ENCODE measurements at places on chromosomes 6 and 20.
A peak's percentile ranks its signal among the peaks of the same experiment; 100 is the strongest.

DNA sequence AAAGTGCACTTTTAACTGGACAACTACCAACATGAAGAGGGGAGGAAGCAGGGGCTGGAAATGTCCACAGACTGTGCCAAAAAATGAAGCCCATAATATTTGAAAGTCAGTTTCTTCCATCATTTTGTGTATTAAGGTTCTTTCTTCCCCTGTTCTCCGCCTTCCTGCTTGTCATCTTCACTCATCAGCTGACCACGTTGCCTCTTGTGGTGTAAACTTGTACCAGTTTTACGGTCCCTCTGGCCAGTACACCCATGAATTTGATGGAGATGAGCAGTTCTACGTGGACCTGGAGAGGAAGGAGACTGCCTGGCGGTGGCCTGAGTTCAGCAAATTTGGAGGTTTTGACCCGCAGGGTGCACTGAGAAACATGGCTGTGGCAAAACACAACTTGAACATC is 3.9 kb downstream of the HLA-DQA1 start:
- DNase-seq, result no peak

- DNase-seq, result no peak
These were observed 14.5 kb downstream of the L3MBTL3 start for GRCh38 chr6:130032758-130033340.

- DNase-seq, result no peak
These were observed 24.9 kb downstream of the BLTP3A start for GRCh38 chr6:34816635-34817301.

DNA sequence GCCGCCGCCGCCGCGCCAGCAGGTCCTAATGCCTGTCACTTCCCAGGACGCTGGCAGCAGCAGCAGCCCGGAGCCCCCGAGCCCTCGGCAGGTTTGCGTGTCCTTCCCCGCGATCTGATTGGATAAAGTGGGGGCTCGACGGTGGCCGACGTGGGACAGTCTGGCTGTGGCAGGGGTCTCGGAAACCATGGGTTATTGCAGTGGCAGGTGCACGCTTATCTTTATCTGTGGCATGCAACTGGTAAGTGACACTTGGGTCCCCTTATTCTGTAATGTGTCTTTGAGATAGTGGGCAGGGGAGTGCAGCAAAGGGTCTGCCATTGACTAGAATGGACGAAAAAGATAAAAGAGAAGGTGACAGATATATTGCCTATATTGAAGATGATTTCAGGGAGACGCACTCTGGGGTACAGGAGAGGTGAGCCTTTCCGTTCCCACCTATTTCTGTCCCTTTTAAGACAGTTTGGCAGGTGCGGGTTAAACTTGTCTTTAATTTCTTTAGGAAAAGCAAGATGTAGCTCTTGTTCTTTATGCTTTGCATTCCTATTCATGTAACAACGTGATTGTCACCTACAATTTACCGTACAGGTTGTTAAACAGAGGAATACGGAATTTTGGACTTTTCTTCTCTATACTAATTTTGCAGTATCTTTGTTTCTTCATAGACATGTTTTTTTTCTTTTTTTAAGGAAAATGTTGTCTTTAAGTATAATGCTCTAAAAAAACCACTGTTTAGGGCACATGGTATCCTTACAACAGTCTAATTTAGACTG is 535 bp downstream of the NKAIN2 start:
- DNase-seq, result no peak

DNA sequence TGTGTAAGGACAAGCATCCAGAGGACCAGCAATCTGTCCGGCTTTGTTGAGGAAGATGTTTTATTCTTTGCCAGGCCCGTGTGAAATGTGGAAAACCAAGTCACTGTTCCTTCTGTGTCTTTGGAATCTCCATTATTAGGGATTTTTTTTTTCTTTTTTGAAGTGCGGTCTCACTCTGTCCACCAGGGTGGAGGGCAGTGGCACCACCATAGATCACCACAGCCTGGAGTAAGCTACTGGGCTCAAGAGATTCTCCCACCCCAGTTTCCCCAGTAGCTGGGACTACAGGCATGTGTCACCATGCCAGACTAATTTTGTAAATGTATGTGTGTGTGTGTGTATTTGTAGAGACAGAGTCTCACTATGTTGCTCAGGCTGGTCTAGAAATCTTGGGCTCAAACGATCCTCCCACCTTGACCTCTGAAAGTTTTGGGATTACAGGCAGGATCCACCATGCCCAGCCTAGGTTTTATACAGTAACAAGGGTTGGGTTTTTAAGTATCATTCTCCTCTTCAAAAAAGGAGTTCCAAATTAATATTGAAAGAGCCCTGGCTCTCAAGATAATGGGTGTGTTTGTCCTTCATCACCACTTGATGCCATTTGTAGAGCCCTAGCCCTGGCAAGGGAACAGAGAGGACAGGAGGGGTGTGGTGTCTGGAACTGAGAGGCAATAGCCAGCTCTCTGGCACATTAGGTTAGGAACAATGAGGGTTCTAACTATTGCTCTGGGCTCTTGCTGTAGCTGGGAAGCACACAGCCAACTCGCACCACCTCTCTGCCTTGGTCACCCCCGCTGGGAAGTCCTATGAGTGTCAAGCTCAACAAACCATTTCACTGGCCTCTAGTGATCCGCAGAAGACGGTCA is 3.1 kb downstream of the LAMP5 start:
- DNase-seq, result no peak

- no peak for DNase-seq
These were observed 9.6 kb upstream of the SF3B5 start for GRCh38 chr6:144104898-144105487.

DNA sequence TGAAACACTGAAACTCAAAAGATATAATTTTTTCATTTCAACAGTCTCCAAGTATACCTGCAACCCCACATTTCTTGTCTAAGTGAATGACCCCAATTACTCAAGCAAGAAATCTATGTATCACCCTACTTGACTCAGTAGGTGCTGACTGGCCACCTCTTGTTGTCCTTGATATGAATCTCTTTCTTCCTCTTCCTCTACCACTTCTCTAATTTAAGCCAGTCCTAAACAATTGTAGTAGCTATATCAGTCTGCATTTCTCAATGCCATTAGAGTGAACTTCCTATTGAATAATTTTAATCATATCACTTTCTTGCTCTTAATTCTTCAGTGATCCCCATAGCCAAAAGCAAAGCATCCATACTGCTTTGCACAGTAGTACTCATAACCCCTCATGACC is 93.2 kb downstream of the NKAIN2 start:
- no peak for DNase-seq

GRCh38 chr20:32559753-32560380 is 25.3 kb downstream of the NOL4L start:
- no peak for DNase-seq

- DNase-seq, result no peak
These were observed 52.6 kb downstream of the COL11A2 start for GRCh38 chr6:33139596-33140206.

DNA sequence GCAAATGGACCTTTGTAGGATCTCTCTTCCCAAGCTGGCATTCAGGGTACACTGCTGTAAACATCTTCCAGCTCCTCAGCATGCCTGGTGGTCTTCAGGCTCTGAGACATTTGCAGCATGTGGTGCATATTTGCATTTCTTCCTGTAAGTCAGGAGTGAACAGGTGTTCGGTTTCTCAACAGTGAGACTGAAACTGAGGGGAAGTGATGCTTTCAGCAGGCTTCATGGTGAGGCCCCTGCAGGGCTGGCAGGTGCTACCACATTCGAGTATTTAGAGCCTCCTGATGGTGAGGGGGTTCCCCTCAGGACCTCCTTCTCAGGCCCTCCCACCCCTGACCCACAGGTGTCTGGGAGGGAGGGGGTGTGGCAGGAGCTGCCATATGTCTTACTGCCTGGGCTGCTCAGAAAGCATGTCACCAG is 15.1 kb downstream of the MYBL2 start:
- DNase-seq, result no peak

DNA sequence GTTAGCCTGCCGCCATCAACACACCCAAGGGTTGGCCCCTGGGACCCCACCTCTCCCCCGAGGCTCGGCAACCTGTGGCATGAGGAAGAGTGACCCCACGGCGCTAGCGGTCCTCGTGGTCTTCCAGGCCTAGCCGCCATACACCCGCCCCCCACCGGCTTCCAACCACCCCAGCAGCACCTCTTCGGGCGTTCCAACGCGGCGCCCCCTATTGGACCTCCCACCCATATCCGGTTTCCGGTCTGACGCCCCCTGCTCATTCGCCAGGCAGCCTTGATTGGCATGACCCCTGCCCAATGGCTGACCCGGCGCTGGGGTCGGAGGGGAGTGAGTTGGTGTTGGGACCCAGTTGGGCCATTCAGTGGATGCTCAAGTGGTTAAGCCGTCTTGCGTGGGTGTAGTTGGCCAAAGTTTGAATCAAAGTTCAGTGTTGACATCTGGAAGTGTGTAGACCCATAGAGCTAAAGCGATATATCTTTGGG is at the start of gene GNAS-AS1:
TSS of gene GNAS-AS1 (minus strand) at position 210 of the 482 bp plus-strand sequence.
- peak; percentile 47 for DNase-seq

DNA sequence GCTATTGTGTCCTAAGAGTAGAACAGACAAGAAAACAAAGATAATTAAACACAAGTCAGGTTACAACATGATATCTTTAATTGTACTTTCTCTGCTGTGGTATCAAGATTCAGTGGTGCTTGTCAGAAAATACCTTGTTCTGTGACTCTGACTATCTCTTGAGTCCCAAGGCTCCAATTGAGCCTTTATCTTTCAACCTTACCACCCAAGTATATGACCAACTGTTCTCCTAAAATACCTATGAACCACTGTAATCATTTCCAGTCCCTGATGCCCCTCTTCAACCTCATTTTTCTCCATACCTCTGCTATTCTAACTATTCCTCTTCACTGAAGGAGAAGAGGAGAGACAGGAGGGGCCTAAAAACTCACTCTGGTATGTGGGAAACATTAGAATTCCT is 66.9 kb upstream of the TPD52L1 start:
- DNase-seq, result no peak

DNA sequence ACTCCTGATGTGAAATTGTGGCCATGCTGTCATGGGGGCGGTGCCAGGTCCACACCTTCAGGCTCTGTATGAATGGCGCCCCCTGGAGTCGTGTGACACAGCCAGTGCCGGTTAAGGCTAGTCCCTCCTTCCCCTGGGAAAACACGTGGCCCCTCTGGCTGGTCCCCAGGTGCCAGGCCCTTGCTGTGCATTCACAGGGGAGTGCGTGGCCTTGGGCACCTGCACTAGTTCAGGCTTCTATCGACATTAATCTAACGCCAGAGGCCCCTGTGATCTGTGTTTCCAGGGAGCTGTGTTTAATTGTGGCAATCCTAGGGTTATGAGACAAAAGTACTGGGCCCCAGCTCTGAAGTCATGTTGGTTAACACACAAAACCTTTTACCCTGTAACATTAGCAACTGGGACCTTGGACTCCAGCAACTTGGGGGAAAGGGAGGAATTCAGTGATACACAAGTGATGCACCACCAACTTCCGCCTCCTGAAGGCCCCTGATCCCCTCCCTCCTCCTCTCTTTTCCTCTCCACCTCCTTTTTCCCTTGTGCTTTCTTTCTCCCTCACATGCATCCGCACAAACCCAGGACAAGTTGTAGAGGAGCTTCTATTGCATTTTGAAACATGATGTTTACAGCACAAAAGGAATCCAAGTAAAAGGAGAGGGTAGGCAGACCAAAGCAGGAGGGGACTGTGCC is 74.0 kb downstream of the SSR1 start:
- peak; percentile 21 for DNase-seq

DNA sequence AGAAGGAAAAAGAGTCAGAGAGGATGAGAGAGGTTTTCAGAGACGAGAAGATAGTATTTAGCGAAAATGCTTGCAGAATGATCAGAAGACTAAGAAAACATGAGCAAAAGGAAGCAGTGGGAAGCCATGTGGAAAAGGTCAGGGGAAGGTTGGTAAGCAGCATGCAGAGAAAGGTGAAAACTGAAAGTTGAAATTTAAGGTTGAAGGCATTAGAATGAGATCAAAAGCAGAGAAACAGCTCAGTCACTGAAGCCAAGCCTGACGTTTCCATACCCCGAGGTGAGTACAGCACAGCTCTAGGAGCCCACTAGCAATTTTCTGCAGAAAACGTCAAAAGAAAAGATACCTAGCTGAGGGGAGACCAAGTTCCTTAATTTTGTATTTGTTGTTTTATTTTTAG is 19.1 kb upstream of the TFB1M start:
- DNase-seq, result no peak

GRCh38 chr20:53960579-53961272 is 109.7 kb downstream of the BCAS1 start:
- DNase-seq, result no peak

DNA sequence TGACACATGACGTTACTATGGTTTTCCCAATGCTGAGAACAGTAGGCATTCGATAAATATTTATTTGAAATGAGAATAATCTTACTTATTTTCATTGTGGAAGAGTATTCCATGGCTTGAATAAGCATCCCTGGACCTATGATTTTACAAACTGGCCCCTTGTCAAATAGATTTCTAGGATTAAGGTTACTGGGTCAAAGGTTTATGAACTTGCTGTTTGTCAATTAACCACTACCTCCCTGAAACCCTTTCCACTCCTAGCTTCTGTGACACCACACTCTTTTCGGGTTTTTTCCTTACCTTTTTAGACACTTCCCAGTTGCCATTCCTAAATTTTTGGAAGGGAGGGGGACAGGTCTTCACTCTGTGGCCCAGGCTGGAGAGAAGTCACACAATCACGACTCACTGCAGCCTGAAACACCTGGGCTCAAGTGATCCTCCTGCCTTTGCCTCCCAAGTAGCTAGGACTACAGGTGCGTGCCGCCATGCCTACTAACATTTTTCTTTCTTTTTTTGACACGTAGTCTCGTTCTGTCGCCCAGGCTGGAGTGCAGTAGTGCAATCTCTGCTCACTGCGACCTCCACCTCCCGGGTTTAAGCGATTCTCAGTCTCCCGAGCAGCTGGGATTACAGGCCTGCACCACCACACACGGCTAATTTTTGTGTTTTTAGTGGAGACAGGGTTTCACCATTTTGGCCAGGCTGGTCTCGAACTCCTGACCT is 5.1 kb upstream of the SRSF6 start:
- no peak for DNase-seq

GRCh38 chr6:43088654-43089056 is 12.5 kb downstream of the PTK7 start:
- DNase-seq, result no peak

DNA sequence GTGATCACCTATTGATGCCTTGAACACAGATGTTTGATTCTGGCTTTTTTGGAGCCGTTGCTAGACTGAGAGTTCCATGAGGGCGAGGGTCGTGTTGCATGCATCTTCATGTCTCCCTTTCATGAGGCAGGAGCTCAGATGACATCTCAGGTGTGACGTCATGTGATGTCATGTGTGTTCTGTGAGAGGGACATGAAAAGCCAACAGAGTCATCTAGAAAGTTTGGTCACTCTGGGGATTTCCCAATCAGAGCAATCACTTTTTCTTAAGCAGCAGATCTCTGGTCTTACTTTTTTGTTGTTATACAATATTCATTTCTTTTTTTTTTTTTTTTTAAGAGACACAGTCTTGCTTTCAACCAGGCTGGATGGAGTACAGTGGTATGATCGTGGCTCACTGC is 411.8 kb downstream of the PREX1 start:
- DNase-seq, result no peak

Measured in stimulated activated CD8-positive, alpha-beta memory T cell treated with anti-CD3 and anti-CD28 coated beads, Interleukin-15, amount 100 ng/mL, for 4 hours (primary cell).